ENCODE measurements at places on chromosomes 13 and 19.
A peak's percentile ranks its signal among the peaks of the same experiment; 100 is the strongest.

GRCh38 chr13:40319699-40320579 lies 346.5 kb downstream of the FOXO1 start:
- no peak for DNase-seq

- no peak for DNase-seq
These were observed 210.9 kb downstream of the SHISA2 start for GRCh38 chr13:25840931-25841330.

GRCh38 chr13:95440441-95441088 lies 112.0 kb upstream of the CLDN10 start:
- no peak for DNase-seq

DNA sequence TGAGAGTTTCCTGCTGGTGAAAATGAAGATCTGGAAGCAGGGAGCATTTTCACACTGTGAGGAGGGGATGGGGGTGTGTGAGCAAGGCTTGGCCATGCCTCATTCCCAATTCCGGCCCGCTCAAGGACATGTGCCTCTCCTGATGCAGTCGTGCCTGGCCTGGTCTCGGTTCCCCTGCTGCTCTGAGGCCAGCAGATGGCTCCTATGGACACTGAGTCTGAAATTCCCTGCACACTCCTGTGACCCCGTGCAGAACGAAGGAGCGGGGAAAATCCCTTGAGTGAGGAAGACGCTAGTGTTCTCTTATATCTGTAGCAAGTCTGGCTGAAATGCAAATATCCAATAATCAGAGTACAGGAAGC lies 363 bp upstream of the ZNF763 start:
- no peak for DNase-seq

GRCh38 chr13:83943530-83944279 lies 61.4 kb upstream of the SLITRK1 start:
- no peak for DNase-seq

GRCh38 chr13:48873081-48873480 lies 102.6 kb upstream of the FNDC3A start:
- no peak for DNase-seq

DNA sequence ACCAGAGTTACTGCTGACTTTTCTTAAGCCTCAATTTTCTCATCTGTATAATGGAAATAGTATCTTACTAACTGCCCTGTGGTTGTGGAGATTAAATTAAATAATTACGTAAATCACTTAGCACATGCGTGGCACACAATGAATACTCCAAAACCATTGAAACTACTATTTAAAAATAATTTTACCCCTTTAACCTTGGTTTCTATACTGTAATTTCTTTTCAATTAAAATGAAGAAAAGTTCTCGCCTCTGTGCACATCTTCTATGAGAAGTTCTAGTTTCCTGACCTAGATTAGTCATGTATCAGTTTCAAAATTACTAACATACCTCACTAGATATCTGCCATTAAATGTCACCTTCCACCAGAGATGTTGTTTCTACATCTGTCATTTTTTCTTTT lies 5.7 kb downstream of the SLITRK1 start:
- no peak for DNase-seq

DNA sequence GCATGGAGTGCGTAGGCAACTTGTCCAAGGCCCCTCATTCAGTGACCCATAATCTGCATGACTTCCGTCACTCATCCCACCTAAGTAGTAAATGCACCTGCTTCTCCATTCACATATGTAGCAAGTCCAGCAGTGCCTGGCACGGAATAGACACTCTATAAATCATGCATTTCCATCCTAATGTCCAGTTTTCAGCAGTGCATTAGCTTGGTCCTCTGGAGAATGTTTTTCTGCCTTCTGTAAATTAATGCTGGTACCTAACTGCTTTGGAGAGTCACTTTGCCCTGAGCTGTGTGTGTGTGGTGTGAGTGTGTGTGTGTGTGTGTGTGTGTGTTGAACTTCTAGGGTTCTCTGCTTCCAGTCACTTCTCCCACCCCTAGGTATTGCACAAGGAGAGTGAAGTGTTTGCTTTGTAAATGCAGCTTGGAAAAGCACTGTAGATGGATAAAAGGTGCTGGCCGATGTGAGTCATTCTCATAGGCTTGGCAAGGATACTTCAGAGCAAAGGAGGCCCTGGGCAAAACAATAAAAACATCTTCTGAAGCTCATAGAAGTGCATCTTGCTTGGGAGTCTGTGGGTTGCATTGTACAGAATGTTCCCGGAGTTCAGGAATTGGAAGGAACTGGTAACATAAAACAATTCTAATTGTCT lies 181.8 kb downstream of the KATNAL1 start:
- peak; percentile 16 for DNase-seq

GRCh38 chr19:33684538-33685232 lies 62.9 kb downstream of the CHST8 start:
- DNase-seq = no peak

DNA sequence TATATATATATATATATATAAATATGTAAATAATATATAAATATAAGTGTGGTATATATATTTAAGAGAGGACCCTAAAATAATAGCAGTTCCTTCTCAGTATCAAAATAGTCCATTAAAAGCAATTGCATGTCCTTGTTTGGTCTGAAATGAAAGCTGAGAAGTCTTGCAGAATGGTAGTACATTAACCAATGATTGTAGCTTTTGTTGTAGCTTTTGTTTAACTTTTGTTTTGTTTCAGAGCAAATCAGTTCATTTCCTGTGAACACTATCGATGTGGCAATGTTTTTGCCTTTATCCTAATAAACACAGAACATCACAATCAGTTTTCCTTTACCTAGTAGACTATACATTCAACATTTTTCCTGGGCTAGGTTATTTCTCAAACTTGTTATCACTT lies 1256.2 kb upstream of the SPRY2 start:
- no peak for DNase-seq

DNA sequence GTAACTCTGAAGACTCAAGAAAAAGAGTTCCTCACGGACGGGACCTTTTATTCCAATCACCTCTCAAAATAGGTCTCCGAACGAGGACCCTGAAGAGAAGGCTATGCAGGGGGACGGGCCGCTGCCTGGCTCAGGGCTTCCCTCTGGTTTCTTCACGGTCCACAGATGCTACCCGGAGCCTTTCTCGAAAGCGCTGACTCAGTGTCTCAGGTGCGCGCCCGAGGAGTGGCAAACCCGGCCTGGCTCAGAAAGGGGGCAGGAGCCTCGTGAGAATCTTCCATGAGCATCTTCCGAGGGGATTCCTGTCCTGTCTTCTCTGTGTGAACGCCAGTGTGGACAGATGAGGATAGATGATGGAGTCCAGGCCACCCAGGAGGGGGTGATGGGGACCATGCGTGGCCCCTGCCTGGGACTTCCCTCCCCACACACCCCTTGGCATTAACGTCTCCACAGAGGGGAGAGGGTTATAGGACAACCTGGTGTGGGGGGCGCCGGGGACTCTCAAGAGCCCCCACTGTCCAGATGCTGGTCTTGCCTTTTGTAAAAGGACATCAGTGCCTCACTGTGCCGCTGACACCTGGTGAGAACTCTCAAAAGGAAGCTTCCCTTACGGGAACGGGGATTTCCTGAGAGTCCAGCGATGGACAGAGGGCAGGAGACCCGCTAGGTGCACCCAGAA lies 16.5 kb downstream of the LSM4 start:
- DNase-seq = no peak

DNA sequence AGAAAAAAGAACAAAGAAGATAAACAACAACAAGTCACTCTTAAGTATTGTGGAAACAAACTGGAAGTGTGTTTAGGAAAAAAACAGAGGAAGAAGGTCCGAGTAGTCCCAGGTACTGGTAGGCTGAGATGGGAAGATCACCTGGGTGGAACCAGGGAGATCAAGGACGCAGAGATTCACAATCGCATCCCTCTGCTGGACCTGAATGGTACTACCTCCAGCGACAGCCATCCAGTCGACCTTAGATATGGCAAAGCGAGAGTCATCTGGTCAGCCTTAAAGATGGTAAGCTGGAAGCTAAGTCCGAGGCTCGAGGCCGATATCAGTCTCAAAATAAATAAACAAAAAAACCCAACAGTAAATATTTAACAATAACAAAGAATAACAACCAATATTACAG lies 44.9 kb upstream of the ZNF91 start:
- no peak for DNase-seq

DNA sequence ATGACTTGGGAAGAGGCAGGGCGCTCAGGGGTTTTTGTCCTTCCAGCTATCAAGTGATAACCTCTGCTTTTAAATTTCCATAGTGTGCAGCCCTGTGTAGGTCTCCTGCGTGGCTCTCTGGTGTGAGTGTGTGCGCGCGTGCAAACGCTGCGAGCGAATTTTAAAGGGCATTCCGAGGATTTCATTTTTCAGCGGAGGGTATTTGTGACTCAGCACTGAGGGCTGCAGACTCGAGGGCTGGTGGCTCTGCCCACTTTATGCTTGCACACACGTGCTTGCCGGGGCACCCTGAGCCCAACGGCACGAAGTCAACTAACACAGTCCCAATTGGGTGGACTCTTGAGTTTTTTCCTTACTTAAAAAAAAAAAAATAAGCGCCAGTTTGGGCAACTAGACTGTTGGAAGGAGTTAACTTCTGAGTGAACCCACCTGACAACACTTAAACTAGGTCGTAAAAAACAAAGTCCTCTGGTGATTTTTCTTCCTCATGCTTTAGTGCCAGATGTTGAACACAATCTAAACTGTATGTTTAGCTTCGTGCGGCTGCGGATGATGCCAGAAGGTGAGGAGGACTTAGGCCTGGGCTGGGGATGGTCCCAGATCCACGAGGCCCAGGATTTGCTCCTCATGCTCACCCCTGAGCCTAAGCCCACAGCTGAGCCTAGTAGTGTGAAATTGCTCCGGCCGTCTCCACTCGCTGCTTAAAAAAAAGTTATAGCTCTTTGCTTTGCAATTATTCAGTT lies 2.1 kb downstream of the FGF9 start:
- no peak for DNase-seq

- no peak for DNase-seq
These were observed 34.0 kb downstream of the C13orf46 start for GRCh38 chr13:113939944-113940297.

DNA sequence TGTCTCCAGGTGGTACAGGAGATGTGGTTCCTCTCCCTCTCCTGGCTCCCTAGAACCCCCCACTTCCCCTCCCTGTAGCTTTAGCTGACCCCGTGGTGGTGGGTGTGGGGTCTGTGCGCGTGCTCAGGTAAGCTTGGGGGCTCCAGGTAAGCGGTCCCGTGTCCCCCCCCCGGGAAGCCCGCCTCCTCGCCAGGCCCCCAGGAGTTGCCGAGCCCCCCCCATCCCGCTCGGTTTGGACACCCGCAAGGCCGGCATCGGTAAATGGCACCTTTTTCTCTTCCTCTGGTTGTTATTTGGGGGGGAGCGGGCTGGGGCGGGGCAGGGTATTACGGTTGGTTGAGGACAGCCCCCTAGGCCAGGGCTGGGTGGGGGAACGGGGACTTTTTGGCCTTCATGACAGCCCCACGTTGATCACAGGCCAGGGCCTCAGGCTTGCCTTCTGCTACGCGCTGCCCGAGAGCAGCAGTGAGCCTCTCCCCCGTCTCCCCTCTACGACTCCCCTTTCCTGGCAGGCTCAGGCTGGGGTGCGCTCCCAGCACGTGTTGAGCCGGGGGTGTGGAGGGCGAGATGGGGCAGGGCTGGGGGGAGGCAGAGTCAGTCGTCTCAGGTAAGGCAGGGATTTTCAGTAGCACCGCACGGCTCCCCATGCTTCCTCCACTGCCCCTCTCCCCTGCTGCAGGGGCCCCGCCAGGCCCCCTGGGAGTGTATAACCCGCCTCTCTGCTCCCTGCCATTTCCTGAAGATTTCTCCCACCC lies 10.7 kb upstream of the LIN7B start:
- no peak for DNase-seq

GRCh38 chr13:113836768-113837559 lies 26.9 kb downstream of the GAS6 start:
- no peak for DNase-seq

DNA sequence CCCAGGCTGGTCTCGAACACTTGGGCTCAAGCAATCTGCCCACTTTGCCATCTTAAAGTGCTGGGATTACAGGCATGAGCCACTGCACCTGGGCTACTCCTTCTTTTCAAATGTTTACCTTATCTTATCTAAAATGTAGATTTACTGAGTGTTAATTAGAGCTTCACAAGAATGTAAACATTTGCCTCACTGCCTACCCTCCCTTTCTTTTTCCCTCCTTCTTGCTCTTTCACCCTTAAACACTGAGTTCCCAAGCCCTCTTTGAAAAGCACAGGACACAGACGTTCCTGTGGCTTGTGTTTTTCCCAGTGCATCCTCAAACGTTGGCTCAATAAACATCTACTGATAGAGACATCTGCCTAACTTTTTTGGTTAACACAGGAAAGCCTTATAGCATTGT lies 32.7 kb upstream of the CYSLTR2 start:
- DNase-seq = no peak

GRCh38 chr19:58385891-58386575 lies 1.0 kb upstream of the RPS5 start:
- DNase-seq = no peak

DNA sequence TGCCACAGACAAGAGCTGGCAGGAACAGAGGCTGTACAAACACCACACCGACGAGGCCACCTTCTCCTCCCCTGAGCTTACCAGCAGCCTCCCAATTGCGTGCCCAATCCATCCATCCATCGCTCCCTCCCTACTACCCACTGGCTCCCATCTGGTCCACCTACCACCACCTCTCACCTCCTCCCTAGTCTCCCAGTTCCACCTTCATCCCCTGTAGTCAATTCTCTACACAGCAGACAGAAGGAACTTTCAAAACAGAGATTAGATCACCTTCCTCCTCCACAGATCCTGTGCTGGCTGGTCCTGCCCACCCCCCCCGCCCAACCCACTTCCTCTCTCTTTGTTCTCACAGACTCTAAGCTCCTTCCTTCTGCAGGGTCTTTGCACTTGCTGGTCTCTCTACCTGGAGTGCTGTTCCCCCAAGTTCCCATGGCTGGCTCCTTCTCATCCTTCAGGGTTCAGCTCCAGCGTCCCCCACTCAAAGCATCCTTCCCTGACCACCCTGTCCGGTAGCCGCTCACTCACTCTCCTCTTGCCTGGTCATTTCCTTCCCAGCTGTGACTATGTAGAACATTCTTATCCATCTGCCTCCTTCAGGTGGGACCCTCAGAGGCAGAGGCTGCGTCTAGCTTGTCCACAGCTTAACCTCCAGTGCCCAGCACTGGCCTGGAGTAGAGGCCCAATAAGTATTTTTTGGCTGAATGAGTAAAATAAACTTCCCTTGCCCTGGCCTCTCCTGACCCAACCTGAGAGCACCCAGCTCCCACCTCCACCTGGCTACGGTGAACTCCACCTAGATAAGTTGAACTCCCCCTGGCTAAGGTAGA lies 23.0 kb downstream of the PIN1 start:
- no peak for DNase-seq

GRCh38 chr19:15015946-15016542 lies 33.2 kb upstream of the CASP14 start:
- DNase-seq = no peak

GRCh38 chr19:920051-920864 lies 3.1 kb downstream of the KISS1R start:
- peak; percentile 61 for DNase-seq

DNA sequence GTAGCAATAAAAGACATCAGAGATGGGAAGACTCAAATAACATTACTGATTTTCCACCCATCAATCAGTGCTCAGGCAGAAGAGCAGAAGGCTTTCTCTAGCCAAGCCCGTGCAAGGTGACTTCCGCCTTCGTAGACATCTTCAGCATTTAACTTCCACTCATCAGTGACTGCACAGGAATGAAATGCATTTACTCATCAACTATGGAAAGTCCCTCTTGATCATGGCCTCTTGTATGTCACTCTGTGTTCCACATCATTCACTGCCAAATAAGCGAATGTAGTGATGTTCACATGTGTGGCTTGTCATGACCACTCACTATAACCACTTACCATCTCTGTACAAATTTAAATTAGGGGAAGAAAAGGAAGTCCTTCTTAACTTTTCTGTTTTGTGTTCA lies 49.4 kb downstream of the SACS start:
- DNase-seq = no peak
